ENCODE measurements at places on chromosomes 5 and 9.

GRCh38 chr5:34970552-34970951 lies 41.2 kb downstream of the DNAJC21 start:
- no peak for DNase-seq

- DNase-seq, result no peak
Measured at GRCh38 chr5:40991981-40992559, 79.1 kb downstream of the MROH2B start.

DNA sequence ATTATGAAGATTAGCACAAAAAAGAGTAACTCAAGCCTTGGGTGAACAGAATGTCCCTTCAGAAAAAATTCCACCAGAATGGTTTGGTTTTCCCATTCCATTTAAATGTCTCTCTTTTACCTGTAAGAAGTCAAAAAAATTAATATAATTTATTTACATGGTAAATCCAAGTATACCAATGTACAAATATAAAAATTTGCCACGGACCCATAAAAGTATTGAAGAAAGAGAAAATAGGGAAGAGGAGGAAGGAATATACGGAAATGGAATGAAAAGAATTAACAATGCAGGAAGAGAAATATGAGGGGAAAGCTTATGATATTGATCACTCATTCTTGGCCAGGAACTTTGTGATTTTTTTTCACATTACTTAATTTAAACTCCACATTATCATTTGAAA lies at the start of gene OR13C9:
Gene OR13C9, minus strand, starts transcription at position 101 of the 400 bp plus-strand sequence. Its CDS starts 0 bp downstream, at position 101.
- DNase-seq, result no peak

GRCh38 chr5:10635867-10636350 lies 72.0 kb downstream of the ANKRD33B start:
- DNase-seq, result no peak

DNA sequence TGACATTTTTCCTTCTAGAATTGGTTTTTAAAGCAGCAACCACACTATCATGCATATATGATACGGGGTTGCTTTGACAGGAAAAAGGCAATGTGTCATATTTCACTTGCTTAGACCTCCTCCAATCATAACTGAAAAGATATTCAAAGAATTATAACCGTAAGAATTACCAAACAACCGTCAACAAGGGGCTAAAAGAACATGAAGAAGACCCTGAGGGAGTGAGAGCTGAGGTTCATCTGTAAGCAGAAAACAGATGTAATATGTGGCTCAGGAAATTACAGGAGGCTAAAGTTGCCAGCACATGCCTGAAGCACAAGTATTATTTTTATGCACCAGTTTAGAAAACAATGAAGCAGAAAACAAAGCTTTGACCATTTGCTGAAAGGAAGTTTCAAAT lies 78.9 kb downstream of the APBA1 start:
- DNase-seq, result no peak

Measured in GOT3 (cell line).